Ascending aorta (tissue), 2 donors: ENCODE measurements at places on chromosomes 7 and 10.

- H3K27me3 ChIP-seq, result no peaks in the 10 kb centered on the region
- no peaks in the 10 kb centered on the region for H3K36me3 ChIP-seq
- H3K27ac ChIP-seq, result no peak overlapping the region
These were observed 547.8 kb downstream of the SORCS3 start for GRCh38 chr10:105188737-105189462.

- no peak overlapping the region for H3K27ac ChIP-seq
- H3K27me3 ChIP-seq, result no peaks in the 10 kb centered on the region
- no peaks in the 10 kb centered on the region for H3K36me3 ChIP-seq
- H3K4me3 ChIP-seq, result no peak overlapping the region
- H3K4me1 ChIP-seq, result no peaks in the 10 kb centered on the region
These were observed 57.2 kb downstream of the RASGEF1A start for GRCh38 chr10:43209651-43210141.

- no peaks in the 10 kb centered on the region for H3K4me1 ChIP-seq
- H3K36me3 ChIP-seq, result no peaks in the 10 kb centered on the region
- H3K4me3 ChIP-seq, result no peak overlapping the region
- H3K27ac ChIP-seq, result no peak overlapping the region
- H3K27me3 ChIP-seq, result no peaks in the 10 kb centered on the region
- no peak for DNase-seq
These were observed 147.5 kb upstream of the CHST15 start for GRCh38 chr10:124240839-124241291.

DNA sequence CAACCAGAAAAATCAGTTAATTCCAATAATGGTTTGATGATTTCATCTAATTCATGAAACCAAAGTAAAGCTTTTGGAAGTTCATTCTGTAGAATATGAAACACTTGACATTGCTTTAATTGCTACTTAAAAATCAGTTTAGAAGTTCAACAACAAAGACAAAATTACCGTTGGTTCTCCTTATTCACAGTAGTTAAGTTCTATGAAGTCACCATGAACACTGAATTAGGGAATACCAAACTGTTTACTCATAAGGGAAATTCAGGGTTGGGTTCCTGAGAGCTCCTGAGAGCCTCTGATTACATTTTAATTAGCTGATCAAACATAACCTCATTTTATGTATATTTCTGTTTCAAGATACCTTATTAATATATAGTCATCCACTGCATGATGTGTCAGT is 46.2 kb downstream of the ZNF438 start:
- DNase-seq, result no peak
- no peak overlapping the region for H3K4me3 ChIP-seq
- H3K36me3 ChIP-seq, result no peaks in the 10 kb centered on the region
- peak overlapping the region; percentile 1 for H3K27ac ChIP-seq
- H3K4me1 ChIP-seq, result peaks cover 45% of the 10 kb centered on the region

- H3K27ac ChIP-seq, result no peak overlapping the region
- H3K27me3 ChIP-seq, result no peaks in the 10 kb centered on the region
- no peaks in the 10 kb centered on the region for H3K4me1 ChIP-seq
These were observed 162.6 kb upstream of the MAGI2 start for GRCh38 chr7:79615871-79616640.
